ENCODE measurements at places on chromosomes 13 and 19.

GRCh38 chr13:51727634-51728274 lies 76.2 kb downstream of the DHRS12 start:
- no peak for DNase-seq

DNA sequence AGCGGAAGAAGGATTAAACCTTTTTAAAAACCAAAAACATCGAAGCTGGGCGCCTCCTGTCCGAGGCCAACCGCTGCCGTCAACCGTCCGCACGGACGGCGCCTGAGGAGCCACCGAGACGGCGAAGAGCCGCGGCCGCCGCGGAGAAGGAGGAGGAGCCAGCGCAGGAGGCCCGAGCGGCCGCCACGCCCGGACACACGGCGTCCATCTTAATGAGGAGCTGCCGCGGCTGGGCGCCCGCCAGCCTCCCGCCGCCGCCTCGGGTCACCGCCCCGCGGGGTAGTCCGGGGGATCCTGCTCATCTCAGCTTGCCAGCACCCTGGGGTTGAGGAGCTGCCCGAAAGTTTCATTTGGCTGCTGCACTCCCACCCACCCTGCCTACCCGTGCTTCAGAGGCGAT lies 10.6 kb downstream of the ZSCAN1 start:
- DNase-seq: no peak

- no peak for DNase-seq
Measured at GRCh38 chr19:13015361-13016223, 20.3 kb downstream of the NFIX start.

DNA sequence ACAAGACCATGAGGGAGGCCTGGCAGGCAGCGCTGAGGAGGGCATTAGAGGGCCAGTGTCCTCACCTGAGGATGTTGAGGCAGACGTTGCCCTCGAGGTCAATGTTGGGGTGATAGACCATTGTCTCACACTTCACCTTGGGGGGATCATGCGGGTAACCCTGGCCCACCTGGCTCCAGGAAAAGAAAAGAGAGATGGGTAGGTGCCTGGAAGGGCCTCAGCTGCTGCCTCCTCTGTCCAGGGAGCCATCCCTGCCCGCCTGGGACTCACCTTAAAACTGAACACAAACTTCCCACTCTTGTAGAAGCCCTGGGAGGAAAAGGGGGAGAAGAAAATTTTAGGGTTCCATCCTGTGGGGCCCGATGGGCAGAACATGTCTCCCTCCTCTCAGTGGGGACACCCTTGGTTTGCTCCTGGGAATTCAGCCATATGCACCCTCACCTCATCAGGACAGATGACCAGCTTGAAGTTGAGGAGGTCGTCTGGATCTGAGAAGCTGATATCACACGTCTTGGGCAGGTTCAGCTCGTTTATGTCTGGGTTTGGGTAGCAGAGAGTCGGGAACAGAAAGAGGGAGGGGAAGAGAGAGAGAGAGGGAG lies 1.7 kb downstream of the UBE2M start:
- no peak for DNase-seq

- no peak for DNase-seq
Measured at GRCh38 chr13:79589603-79590393, 108.8 kb downstream of the NDFIP2 start.

DNA sequence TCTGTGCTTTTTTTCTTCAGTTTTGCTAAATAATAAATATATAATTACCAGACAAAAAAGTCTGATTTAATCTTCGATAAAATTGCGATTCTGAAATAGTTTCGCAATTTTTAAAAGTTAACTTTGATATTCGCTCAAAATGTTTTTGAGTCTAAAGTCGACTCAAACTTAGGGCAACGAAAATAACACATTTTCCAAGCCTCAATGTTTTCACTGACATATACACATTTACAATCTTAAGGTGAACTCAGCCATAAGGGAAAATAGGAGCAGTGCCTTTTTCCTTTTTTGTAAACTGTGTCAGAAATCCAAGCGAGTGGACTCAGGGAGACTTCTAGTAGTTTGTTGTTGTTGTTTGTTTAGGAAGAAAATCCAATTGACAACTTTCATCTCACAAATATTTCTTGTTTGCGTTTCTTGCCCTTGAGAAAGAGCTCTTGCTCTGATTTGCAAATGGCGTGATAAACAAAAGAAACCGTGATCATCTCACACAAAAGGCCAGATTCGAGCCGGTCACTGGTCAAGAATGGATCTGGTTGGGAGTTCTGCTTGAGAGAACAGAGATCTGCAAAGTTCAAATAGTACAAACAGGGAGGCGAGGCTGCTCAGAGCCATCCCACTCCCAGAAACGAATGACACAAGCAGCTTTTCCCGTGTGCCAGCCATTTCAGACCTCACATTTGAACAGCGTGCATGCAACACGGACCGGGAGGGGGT lies 2.1 kb downstream of the SOX21 start:
- no peak for DNase-seq

- DNase-seq: no peak
Measured at GRCh38 chr13:28161370-28161769, 23.0 kb downstream of the PAN3 start.

DNA sequence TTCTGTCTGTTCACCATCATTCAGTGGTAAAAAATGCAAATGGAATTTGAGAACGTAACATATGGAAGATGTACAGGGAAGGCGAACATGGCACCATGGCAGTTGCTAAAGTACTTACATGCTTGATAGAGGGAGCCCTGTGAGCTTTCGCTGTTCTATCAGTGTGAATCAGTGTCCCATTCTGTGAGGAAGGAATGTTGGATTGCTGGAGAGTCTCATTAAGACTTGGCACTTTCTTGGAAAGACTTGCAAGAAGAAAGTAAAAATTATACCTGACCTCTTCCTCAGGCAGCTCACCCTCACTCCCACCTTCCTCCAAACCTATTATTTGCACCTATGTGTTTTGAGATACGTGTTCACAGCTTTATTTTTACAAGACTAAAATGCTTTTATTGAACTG lies 43.5 kb downstream of the FREM2 start:
- DNase-seq: no peak

DNA sequence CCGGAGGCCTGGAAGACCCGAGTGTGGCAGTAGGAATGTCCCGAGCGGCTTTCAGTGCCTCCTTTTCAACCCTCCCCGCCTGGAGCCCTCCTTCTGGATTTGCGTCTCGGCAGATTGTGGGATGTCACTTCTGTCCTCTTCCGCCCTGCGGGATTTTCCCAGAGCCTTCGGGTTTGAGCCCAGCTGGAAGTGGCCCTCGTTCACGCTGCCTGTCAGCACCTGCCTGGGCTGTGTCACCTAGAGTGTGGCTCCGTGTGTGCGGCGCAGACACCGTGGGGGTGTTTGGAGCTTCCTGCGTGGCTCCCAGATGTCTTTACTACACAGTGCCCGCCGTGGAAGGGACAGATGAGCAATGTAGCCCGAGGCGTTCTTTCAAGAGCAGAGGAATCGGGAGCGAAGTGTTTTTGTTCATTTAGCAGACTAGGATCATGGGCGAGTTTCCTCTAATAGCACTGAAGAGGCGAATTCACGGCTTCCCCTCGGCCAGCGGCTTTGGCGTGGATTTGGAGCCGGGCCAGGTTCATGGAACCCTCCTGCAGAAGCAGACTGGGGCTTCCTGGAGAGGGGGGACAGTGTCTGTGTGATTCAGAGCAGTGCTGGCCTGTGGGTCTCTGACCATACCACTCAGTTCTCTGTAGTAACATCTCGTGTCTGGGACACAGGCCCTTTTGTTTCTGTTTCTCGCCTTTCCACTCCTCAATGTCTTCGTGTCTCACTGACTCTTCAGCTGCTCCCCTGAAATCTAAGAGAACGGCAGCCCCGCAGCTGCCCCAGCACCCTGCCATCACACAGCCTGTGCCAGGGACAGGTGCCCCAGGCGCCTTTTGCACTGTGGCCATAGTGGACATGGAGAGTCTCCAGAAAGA lies 68.0 kb downstream of the KDM4B start:
- no peak for DNase-seq

DNA sequence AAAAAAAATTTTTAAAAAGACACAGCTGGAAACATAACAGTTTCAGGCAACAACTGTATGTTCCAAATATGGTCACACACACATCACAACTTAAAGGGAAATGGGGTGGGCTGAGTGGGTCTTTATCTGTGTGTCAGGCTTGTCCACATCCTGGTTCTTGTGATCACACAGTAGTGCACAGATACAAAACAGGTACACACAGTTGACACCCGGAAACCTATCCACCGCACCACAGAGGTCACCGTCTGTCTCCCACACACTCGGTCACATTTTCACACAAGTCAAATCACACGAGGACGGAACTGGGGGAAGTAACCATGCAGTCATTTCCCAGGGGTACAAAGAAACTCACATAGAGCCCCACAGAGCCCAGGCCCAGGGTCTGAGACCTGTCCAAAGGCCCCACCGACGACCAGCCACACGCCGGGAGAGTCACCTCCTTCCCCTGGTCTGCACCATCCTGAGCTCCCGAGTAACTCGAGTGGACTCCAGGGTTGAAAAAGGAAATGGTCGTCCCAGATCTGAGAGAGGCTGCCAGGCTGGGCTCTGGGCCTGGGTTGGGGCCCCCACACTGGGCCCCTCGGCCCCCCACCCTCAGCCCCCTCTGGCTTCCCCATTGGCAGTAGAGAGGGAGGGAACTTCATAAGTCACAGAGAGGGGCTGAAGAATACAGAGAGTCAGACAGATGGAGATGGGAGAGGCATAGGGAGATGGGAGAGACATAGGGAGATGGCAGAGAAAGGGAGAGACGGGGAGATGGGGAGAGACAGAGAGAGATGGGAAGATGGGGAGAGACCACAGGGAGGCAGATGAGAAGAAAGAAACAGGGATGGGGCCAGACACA lies 1.3 kb upstream of the PPAN start:
- DNase-seq: no peak

DNA sequence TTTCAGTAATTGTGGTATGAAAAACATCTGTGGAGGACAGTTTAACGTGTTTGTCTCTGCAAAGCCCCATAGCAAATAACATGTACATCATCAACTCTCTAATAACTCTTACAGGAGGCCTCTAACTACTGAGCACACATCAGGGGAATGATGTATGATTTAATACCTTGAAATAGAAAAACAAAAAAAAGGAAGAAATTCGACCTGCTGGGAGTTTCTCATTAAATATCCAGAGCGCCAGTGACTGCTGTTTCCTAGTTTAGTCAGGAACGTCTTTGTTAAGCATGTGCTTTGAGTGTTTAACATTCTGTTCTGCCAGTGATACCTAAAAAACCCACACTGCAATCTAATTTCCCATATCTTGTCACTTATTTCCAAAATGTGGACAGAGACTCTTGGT lies 235.4 kb downstream of the PCDH20 start:
- DNase-seq: no peak

Data from NCI-H1436 treated with DMSO at 0.1 percent for 48 hours (cell line).